ENCODE measurements at places on chromosomes 4 and X.

- DNase-seq, result no peak
Measured at GRCh38 chrX:1002611-1003010, 209.8 kb downstream of the CRLF2 start.

DNA sequence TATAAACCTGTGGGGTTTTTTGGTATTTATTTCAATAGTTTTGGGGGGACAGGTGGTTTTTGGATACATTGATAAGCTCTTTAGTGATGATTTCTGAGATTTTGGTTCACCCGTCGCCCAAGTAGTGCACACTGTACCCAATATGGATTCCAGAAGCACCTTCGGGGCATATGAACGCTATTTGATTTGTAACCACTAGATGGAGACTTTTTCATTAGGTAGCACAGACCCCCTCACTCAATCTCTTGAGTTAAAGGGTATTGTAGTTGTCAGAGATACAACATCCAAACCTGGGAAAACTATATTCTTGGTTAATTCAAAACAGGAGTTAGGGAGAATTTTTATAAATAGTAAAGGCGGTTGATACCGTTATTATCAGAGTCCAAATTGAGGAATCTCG lies 79.8 kb downstream of the SPANXN3 start:
- DNase-seq, result no peak

GRCh38 chrX:48045410-48046311 lies 25.8 kb downstream of the ZNF630 start:
- DNase-seq, result no peak

GRCh38 chrX:122047261-122047660 lies 999.9 kb downstream of the GLUD2 start:
- no peak for DNase-seq

GRCh38 chr4:88722828-88723227 lies 25.2 kb upstream of the NAP1L5 start:
- DNase-seq, result no peak

DNA sequence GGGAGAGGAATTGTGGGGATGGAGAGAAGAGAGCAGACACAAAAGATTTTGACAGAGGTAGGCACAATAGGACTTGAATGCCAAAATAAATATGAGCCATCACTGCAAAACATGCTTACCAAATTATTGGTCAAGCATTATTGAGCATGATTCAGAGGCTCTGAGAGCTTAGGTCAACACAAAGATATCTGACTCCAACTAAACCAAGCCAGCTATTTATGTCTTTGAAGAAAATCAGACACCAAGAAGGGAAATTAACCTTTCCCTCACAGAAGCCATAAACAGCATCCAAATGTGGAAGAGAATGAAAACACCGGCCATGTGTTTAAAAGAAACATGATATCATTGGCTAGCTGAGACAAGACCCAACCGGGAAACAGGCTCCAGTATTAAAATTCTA lies 323.2 kb downstream of the RAB28 start:
- no peak for DNase-seq

DNA sequence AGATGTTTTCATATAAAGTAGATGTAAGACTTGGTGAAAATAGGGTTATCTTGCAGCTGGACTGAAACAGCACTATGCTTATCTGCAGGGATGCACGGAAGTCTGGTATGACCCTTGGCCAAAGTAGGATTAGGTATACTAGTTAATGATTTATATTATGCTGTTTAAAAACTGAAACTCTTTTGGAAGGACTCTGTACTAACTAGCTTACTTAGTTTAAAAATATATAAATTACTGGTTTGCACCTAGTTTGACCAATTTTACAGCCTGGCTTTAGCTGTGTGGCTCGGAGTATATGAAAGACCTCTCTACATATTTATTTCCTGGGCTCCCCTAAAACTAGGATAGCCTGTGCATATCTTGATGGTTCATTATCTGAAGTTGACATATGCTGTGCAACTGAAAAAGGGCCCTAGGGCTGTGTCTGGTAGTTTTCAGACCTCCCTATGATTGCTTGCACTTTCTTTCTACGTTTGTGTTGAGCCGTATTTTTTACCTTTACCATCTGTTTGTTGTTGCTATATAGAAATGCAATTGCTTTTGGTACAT lies 89.2 kb downstream of the TMEM144 start:
- DNase-seq, result no peak

DNA sequence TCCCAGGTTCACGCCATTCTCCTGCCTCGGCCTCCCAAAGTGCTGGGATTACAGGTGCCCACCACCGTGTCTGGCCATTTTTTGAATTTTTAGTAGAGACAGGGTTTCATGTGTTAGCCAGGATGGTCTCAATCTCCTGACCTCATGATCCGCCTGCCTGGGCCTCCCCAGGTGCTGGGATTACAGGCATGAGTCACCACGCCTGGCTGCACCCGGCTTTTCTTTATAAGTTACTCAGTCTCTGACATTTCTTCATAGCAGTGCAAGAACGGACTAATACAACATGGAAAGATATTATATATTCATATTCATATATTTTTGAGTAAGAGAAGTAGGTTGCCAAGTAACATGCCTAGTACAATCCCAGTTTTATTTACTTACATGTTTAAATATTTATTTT lies 22.9 kb downstream of the SHROOM3 start:
- no peak for DNase-seq

DNA sequence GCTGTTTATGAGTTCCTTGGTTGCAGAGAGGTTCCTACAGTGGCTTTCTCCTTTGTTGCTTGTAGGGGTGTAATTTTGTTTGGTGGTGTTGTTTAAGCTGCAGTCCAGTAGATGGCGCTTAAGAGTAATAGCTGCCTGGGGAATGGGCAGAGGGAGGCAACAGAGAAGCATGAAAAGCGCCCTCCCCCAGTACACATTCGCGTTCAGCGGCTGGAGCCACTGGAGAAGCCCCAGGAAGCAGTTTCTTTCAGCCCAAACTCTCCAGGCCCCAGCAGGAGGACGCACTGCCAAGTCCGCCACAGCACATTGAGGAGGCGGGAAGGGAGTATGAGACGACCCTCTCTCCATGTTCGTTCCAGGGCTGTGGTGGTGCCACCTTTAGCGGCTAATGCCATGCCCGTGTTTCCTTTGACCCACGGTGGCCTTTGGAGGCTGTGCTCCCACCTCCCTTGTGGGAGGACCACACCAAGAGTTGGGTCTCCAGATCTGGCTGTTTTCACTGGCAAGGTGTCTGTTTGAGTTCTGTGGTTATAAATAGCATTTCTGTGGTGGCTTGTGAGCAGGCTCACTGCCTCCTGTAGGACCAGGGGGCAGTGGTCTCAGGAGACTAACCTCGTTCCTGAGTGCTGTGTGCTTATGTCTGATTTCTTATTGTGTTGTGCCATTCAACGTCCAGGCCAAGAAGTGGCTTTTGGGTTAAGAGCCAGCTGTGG lies 252.3 kb downstream of the ARHGAP10 start:
- DNase-seq, result no peak

- DNase-seq, result no peak
Measured at GRCh38 chrX:37603938-37604409, 32.5 kb downstream of the LANCL3 start.

GRCh38 chr4:160375772-160376452 lies 1273.0 kb downstream of the RAPGEF2 start:
- DNase-seq, result no peak

- DNase-seq, result no peak
Measured at GRCh38 chr4:133581996-133582619, 433.0 kb downstream of the PCDH10 start.

- no peak for DNase-seq
Measured at GRCh38 chrX:17032351-17032750, 85.9 kb downstream of the REPS2 start.

GRCh38 chr4:111066887-111067286 lies 444.0 kb upstream of the PITX2 start:
- no peak for DNase-seq

GRCh38 chr4:103498161-103499070 lies 221.4 kb downstream of the TACR3 start:
- no peak for DNase-seq

DNA sequence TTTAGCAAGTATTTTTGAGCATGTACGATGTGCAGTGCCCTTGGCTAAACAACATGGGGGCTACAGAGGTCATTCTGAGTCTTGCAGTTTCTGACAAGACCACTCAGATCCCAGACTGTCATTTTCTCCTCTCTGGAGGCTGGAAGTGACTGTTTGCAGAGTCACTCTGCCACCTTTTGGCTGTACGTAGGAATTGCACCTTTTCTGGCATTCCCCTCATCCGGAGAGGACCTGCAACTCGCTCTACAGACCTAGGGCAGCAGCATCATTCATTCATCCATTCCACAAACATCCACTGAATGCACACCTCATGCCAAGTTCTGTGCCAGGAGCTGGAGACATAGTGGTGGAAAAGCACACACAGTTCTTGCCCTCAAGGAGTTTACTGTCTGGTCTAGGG lies 160.4 kb upstream of the GPR101 start:
- DNase-seq, result no peak

- DNase-seq, result no peak
Measured at GRCh38 chr4:41751449-41752061, 3.0 kb upstream of the PHOX2B start.

GRCh38 chrX:13142891-13143290 lies 98.5 kb upstream of the FAM9C start:
- DNase-seq, result no peak

- peak; percentile 8 for DNase-seq
Measured at GRCh38 chr4:139528377-139529005, 27.5 kb downstream of the SETD7 start.

DNA sequence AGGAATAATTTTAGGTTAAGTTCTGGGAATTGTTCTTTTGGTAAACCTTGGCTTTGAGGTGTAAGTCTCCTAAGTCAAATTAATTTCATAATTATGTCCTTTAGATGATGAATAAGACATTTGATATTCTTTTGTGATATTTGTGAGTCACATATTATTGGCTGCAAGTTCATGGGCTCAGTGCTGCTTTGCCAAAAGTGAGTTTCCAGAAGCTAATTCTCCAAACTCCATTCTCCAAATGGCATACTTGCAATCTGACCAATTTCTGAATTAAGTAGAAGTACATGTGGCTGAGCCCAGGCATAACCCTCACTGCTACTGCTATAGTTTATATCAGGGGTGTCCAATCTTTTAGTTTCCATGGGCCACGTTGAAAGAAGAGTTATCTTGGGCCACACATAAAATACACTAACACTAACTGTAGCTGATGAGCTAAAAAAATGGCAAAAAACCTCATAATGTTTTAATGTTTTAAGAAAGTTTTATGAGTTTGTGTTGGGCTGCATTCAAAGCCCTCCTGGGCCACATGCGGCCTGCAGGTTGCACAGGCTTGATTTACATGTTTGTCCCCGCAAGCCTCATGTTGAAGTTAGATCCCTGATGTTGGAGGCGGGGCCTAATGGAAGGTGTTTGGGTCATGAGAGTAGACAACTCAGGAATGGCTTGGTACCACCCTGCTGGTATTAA lies 196.1 kb downstream of the ZNF330 start:
- DNase-seq, result no peak

GRCh38 chrX:130139474-130140201 lies 26.0 kb downstream of the AIFM1 start:
- DNase-seq, result no peak

- no peak for DNase-seq
Measured at GRCh38 chr4:10682397-10682796, 2.2 kb downstream of the CLNK start.

DNA sequence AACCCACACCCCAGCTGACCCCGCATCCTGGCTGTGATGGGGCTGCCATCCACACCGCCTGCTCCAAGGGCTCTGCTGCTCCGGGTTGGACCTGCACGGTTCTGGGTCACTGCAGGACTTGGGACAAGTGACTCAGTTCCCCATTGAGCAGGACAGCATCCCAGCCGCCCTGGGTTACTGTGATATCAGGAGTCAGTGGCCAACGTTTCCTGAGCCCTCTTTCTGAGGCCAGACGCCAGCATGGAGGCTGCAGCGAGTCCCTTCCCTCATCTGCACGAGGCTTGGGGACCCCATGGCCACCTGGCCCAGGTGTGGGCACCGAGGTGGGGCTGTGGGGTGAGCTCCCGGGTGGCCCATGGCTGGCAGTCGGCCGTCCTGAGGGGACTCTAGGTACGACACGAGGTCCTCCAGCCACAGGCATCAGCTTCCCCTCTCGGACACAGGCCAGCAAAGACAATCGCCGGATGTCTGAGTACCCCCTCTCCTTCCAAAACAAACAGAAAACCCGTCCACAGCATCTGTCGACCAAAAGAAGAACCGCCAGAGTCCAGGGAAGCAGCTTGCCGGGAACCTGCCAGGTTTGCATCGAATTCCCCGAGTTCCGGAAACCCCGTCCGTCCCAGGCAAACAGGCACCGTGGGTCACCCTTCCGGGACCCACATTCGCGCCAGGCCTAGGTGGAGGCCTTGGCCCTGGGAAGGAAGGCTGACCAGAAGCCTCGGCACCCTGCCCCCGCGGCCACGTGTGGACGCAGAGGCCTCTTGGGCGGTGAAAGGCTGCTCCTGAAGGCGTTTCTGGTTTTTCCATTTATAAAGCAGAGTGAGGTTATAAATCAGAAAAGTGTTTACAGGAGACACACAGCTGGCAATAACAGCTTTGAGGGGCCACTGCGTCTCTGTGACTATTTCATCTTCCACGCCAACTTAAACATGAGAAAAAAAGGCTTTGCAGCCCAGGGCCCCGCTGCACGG lies 136.0 kb downstream of the FAM53A start:
- no peak for DNase-seq

- no peak for DNase-seq
Measured at GRCh38 chrX:133645256-133645655, 230.0 kb upstream of the GPC4 start.

DNA sequence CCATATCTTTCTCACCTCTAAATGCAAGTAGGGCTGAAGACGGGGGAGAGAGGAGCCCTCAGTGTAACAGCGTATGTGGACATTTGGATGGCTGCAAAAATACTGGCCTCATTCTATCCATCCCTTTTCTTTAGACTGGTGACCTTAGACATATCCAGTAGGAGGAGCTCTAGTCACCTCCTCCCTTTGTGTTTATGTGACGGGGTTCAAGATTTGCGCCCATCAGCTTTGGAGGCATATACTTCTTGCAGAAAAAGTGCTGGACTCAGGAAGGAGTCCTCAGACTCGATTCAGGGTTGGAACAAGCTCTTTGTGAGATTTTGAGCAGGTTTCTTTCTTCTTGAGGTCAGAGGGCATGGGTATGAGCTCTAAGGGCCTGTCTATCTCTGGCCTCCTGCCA lies 86.2 kb downstream of the MAMLD1 start:
- DNase-seq, result no peak

All from stimulated activated CD8-positive, alpha-beta memory T cell treated with anti-CD3 and anti-CD28 coated beads, Interleukin-7, amount 100 ng/mL, for 1 hour (primary cell).